Endodermal cell (in vitro differentiated cells): ENCODE measurements at places on chromosomes 6 and 20.
A peak's percentile ranks its signal among the peaks of the same experiment; 100 is the strongest.

DNA sequence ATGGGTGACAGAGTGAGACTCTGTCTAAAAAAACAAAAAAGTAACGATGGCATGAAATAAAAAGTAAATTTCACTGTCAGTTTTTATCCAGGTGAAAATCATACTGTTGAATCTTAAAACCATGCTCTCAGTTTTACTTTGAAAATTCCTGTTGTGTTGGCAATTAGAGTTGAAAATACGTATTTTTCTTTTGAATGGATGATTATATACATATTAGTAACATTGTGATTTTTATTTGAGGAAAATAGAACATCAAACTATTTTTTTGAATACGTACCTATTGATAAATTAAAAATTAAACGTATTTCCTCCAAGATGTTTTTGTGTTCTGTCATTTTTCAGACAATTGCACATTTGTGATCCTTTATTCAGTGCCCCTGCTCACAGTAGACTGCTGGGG lies 14.7 kb downstream of the CEP43 start:
- DNase-seq, result no peak

- DNase-seq, result no peak
These were observed 2.4 kb downstream of the HM13 start for GRCh38 chr20:31516651-31517050.

DNA sequence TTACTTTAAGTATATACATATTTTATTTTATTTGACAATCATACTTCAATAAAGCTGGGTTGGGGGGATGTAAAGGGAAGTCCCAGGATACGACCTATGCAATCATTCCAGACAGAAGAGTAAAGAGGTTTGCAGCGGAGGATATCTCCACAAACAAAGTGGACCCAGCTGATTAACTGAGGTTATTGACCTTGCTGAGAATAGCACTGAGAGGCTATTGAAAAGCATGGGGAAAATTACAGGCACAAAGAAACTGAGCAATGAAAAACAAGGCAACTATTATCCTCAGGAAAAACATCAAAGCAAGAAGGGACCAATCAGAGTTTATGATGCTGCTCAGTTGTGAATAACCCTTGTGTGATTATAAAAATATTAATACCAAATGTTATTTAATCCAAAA lies 32.6 kb downstream of the SERPINB1 start:
- DNase-seq, result no peak

- DNase-seq, result no peak
These were observed 8.4 kb downstream of the ZNF341 start for GRCh38 chr20:33740189-33740588.

GRCh38 chr6:39053854-39054576 lies 5.4 kb downstream of the GLP1R start:
- DNase-seq, result no peak

DNA sequence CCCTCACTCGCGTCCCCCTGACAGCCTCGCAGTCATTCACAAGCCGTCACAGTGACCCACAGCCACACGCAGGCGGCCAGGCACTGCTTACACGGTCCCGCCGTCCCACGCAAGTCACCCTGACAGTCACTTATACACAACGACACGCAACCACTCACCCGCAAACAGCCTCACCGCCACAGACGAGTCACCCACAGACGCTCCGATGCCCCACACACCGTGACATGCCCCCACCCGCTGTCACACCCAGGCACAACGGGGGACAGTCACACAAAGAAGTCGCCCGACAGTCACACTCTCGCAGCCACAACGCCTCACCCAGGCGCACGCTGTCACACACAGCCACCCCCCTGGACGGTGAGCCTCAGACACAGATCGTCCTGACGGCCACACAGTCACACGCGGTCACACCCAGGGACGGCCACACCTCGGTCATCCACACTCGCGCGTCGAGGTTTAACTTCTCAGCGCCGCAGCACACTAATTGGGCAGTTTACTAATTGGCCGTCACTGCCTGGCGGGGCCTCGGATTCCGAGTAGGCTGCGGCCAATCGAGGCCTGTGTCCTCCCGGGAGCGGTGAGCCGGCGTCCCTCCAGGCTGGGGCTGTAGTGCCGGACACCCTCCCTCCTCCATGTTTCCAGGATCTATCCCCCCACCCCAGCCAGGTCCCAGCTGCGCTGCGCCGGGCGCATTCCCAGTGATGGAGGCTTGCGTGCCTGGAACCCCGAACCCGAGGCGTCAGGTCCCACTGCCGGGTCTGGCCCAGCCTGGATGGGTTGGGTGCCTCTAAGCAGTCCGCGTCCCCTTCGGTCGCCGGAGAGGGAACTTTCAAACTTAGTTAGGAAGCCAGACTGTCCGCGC lies 790 bp downstream of the TOX2 start:
- peak; percentile 85 for DNase-seq

GRCh38 chr20:63442100-63442493 lies 30.4 kb downstream of the KCNQ2 start:
- DNase-seq, result peak; percentile 93

DNA sequence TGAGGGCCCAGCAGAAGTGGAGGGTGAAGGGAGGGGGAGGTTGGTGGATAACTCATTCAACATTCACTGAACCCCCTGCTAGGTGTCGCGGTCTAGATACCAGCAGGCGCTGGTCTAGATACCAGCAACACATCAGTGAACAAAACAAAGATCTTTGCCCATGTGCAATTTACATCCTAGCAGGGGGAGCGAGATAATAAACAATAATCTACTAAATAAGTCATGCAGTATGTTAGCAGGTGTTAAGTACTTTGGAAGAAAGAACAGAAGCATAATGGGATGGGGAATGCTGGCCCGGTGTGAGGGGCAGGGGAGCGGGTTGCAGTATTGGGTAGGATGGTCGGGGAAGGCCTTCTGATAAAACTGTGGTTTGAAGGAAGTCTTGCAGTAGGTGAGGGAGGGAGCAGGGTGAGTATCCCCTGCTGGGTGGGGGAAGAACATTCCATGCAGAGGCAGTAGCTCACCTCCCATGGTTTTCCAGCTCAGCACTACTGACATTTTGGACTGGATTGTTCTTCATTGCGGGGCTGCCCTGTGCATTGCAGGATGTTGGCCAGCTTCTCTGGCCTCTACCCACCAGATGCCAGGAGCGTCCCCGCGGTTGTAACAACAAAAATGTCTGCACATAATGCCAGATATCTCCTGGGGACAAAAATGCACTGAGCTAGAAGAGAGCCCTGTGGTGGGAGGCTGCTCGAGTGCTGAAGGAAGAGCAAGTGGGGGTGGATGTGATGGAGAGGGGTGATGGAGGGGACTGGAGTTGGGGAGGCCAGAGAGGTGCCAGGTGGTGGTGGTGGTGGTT lies 117.3 kb downstream of the TOX2 start:
- peak; percentile 87 for DNase-seq

DNA sequence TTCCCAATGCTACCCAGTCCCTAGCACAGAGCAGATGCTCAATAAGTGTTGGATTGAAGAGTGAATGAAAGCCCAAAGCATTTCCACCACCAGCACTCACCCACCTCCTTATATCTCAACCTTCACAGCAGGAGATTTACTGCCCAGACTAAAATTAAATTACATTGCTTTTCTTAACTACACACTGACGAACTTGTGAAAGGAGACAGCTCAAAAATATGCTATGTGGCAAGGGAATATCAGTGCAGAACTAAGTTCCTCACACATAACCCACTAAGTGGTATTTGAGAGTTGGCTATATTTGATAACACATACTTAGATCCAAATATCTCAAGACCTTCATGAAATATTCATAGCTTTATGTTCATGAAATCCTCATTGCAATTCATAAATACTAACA lies 137.7 kb downstream of the FRK start:
- no peak for DNase-seq

DNA sequence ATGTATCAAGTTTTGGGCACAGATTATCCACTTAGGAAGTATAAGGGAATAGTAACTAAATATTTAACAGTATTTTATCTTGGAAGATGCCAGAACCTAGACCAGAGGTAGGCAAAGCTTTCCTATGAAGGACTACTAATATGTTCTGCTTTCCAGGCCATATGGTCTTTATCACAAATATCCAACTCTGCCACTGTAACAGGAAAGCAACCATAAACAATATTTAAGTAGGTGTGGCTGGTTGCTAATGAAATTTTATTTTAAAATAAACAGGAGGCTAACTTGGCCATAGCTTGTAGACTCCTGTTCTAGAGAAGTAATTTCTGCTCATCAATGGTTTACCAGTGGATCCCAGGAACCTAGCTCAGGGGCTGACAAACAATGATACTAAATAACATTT lies 39.4 kb downstream of the NOL7 start:
- no peak for DNase-seq

GRCh38 chr20:18304618-18305017 lies 16.3 kb downstream of the ZNF133 start:
- no peak for DNase-seq

DNA sequence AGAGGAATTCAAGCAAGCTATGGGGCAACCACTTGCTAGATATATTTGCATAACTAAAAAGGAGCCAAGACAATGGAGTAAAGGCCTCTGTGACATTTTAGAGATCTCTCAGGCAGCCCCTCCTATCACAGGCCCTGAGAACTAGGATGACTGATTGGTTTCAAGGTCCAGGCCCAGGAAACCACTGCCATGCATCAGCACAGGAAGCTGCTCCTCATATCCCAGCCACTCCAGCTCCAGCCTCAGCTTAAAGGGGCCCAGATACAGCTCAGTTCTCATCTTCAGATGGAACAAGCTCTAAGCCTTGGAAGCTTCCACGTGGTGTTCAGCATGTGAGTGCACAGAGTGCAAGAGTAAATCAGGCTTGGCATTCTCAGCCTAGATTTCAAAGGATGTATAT lies 21.1 kb upstream of the THBS2 start:
- DNase-seq, result no peak

GRCh38 chr20:35826397-35826998 lies 54.7 kb downstream of the PHF20 start:
- peak; percentile 1 for DNase-seq

DNA sequence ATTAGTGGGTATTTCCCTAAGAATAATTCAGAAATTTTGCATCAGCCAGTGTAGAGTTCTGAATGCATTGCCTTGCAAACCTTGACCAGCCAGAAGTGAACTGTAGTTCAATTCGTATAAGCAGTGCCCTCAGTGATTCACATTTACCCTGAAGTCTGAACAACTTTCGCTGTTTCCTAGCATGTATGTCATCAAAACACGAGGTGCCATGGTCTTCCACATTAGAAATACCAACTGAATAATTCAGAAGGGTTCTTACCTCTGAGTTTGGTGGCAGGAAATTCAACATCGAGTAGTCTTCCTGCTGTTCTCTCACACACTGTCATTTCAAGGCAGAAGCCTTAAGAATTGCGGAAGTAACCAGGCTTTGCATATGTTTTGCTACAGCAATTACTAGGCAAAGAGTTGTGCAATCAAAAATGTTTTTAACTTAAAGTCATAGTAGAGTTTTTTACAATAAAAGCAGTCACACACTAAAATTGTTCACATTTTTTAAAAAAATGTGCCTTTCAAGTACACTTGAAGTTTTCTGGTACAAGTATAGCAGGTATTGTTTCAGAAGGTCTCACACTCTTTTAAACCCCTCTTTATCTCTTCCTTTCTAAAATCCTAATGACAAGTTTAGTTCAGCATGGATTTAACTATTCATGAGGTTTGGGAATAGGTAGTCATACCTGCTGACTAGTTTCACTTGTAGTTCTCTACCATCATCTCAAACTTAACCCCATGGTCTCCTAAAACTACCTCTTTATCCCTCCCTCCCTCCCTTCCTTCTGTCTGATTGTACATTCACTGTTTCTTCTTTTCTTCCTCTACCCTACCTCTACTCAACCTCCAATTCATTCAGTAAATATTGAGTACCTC lies 118.3 kb downstream of the STXBP5 start:
- no peak for DNase-seq

- no peak for DNase-seq
These were observed 252.9 kb downstream of the GRM1 start for GRCh38 chr6:146281651-146282362.

DNA sequence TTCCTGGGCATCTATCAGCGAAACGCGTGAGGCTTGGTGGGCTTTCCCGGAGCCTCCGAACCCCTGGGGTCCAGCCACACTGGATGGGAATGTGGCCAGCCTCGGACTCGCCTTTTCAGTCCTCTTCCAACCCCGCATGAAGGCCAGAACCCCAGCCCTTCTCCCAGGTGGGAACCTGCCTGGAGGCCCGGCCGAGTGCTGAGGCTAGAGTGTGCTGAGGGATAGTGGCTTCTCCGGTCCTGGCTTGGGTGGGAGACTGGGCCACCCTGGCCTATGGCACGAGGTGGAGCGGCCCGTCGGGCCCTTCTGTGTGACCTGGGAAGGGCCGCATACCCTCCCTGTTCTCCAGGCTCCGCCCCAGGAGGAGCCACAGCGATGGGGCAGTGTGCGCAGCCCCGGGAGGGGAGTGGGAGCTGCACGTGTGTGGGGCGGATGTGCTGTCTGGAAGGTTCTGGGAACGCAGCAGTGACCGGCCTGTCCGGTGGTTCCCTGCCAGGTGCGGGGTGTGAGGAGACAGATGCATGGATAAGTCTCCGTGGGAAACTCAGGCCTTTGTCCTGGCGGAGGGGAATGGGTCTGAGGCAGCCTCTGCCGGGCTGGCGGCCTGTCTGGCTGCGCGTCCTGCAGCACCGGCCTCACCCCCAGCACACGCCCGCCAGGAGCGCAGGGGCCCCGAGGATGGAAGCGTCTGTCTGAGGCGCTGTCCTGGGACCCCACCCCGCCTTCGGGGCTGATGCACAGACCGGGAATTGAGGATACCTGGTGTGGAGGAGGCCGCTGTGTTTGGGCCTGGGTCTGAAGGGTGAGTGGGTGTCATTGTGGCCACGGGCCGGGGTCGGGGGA lies 1.1 kb upstream of the BHLHE23 start:
- DNase-seq, result peak; percentile 74
